ENCODE measurements at places on chromosomes 13 and 19.

- DNase-seq = no peak
Measured at GRCh38 chr13:21909331-21909730, 238.5 kb downstream of the FGF9 start.

DNA sequence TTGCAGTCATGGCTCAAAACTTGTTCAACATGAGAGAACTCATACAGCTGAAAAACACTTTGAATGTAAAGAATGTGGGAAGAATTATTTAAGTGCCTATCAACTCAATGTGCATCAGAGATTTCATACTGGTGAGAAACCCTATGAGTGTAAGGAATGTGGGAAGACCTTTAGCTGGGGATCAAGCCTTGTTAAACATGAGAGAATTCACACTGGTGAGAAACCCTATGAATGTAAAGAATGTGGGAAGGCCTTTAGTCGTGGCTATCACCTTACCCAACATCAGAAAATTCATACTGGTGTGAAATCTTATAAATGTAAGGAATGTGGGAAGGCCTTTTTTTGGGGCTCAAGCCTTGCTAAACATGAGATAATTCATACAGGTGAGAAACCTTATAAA is 20.1 kb downstream of the ZNF283 start:
- no peak for DNase-seq

DNA sequence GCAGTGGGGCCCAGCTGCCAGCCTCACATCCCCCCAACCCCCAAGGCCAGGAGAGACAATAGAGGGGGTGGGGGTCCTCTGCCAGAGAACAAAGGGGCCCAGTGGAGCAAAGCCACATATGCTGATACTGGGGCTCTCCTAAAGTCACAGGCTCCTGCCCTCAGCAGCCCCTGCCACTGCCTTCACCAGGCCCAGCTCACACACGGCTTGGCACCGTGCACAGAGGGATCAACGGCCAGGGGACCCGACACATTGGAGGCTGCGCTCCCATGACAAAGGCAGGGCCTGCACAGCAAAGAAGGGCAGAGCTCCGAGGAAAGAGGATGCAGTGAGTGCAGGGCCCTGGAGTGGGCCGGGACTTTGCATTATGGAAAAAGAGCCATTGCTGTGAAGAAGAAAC is 146.4 kb downstream of the KDM4B start:
- DNase-seq = no peak

- no peak for DNase-seq
Measured at GRCh38 chr19:18489627-18490184, 32.2 kb downstream of the ELL start.

GRCh38 chr13:75364131-75364713 is 117.7 kb downstream of the TBC1D4 start:
- DNase-seq = no peak

- no peak for DNase-seq
Measured at GRCh38 chr19:7618771-7619510, 10.4 kb downstream of the XAB2 start.

- no peak for DNase-seq
Measured at GRCh38 chr19:19056636-19057275, 7.0 kb upstream of the SLC25A42 start.

- peak; percentile 53 for DNase-seq
Measured at GRCh38 chr13:80047406-80047805, 293.5 kb downstream of the SPRY2 start.

DNA sequence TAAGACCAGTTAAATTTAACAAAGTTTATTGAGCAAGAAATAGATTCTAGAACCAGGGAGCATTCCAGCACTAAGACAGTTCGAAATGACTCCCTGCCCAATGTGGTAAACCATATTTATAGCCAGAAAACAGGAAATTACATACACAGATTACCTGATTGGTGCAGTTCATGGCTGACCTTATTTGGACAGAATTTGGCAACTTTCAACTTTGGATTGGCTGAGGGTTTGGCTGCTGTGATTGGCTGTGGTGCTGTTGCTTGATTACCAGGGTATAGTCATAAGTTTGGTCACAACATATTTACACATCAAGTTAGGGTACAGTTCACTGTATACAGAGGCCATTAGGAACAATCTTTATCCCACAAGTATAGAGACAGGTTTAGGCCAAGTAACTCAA is 984.8 kb upstream of the MIR17HG start:
- DNase-seq = no peak

GRCh38 chr13:91295712-91296410 is 51.6 kb upstream of the MIR17HG start:
- no peak for DNase-seq

DNA sequence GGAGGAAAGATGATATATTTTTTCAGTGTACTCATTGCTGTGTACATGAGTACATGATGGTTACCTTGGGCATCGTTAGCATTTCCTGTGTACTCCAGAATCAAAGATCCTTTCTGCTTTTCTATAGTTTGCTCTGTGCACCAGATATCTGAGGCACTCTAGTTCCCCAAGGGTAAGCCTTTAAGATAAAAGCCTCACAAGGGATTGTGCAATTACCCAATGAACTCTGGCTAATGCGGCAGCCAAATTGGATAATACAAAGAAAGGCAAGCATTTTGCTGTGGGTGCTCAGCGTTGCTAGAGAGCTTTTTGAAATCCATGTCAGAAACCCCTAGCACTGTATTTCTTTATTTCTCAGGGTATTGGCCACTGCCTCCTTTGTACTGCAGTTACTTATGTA is 2.9 kb downstream of the CYSLTR2 start:
- no peak for DNase-seq

GRCh38 chr19:11208561-11209471 is 11.5 kb upstream of the KANK2 start:
- DNase-seq = no peak

DNA sequence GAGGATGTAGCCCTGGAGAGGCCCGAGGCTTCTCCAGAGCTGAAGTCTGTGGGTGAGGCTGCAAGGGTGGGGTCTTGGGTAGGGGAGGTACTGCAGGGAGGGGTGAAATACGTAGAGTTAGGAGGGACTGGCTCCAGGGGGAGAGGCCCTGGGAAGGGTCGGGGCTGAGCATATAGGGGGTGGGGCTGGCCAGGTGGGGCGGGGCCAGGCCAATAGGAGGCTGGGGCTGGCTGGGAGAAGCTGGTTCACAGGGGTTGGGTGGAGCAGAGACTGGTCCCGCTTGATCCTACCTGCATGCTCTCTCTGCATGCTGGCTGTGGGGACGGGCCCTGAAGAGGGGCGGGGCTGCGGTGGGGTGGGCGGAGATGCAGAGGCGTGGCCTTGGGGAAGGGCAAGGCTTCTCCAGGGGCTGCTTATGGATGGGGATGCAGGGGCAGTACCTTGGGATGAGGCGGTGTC is 51.9 kb downstream of the CELF5 start:
- no peak for DNase-seq

DNA sequence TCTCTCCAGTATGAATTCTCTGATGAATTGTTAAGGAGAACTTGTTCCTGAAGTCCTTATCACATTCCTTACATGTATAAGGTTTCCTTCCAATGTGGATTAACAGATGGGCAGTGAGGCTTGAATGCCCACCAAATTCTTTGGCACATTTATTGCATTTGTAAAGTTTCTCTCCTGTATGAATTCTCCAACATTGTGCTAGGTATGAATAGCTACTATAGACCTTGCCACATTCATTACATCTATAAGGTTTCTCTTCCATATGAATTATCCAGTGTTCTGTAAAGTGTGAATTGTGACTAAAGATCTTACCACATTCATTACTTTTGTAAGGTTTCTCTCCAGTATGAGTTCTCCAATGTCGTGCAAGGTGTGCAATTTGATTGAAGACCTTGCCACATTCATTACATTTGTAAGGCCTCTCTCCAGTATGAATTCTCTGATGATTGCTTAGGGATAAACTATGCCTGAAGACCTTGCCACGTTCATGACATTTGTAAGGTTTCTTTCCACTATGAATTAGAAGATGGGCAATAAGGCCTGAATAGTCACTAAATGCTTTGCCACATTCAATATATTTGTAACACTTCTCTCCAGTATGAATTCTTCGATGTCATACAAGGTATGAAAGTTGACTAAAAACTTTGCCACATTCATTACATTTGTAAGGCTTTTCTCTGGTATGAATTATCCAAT is 20.4 kb downstream of the ZNF578 start:
- no peak for DNase-seq

DNA sequence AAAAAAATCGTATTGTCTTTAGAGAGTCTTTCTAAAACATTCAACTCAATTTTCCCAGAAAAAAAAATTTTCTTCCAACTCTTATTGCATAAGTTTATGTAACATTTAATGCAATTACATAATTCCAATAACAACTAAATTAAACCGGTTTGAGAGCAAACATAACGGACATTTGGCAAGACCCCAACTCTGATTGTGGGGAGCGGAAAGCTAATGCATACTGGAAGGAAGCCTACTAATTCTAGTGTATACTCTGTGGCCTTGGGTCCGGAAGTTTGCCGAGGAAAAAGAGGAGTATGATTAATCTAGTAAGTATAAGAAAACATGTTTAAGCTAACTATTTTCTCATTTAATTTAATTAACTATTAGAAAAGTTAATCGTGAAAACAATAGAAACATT is 21.3 kb upstream of the MIR17HG start:
- no peak for DNase-seq
